Fibroblast of villous mesenchyme (primary cell): ENCODE measurements at places on chromosomes 3 and 15. TPM values are rescaled to one million over a fixed set of nuclear protein-coding genes. Genes with fewer than 3 reads are reported as not detected.

DNA sequence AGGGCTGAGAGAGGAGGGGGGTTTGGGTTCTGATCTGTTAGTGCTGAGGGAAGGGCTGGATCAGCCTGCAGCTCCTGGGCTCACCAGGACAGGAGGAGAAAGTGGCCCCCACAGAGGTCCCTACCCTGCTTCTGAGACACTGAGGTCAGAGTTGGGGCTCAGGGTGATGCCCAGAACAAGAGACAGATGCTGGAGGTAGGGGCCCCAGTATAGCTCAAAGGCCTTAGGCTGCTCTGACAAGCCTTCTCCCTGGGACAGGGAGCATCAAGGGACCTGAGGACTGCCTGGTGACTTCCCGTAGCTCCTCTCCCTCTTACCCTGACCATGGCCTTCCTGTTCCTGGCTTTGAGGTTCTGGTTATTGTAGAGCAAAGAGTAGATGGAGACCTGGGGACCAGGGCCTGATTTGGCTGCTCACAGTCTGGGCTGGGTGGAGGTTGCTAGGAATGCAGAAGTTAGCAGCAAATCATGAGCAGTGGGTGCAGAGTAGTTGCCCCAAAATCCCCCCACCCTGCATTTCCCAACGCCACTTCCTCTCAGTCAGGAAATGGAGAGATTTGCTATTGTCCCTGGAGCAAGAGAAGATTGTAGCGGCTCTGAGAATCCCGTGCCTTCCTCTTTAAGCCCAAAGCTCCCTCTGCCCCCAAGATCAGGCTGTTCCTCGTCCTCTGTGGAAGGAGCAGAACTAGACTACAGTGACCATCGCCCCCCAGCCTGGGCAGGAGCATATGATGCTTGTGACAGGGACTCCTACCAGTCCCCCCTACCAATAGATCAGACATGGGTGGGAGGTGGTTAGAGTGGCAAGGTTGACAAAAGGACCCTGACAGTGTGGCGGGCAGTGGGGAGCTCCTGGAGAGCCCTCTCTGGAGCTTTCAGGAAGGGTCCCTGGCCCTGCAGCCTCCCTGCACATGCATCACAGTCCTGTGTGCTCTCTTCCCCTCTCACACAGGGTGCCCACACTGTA is 47.4 kb upstream of the SEC22A start:
- no peak for DNase-seq

C3orf49 gene
- not detected in 2 replicates for total RNA-seq

ZNF774 gene
- total RNA-seq = 1.6 and 1.7 TPM in 2 replicates

FBXL22 gene
- total RNA-seq = 1.3 and 2.3 TPM in 2 replicates

DNA sequence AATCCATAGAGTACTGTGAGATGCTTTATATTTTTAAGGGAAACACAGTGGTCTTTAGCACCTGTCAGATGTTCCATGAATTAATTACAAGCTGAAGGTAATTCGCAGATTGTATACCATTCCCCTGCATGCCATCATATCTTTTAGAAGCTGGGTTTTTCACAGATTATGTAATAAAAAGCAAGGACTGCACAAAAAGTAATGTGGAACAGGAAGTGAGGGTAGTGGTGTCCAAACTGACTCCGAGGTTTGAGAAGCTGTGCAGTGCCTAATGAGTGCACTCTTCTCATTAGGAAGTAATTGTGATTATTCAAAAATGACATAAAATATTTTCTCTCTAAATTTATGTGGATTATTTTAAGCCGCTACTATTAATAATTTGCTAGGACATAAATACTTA is 123.2 kb downstream of the GOLIM4 start:
- no peak for DNase-seq

SV2B gene
- total RNA-seq = not detected in 2 replicates

NMNAT3 gene
- 0.64 and 0.86 TPM in 2 replicates for total RNA-seq

ARHGAP31 gene
- total RNA-seq = 15.1 and 15.5 TPM in 2 replicates

GRCh38 chr3:39573392-39573791 is 105.9 kb downstream of the MOBP start:
- DNase-seq = no peak

GRCh38 chr15:56992725-56993124 is 74.3 kb downstream of the TCF12 start:
- DNase-seq = no peak

GRCh38 chr3:164737174-164737573 is 341.1 kb downstream of the SI start:
- no peak for DNase-seq

DNA sequence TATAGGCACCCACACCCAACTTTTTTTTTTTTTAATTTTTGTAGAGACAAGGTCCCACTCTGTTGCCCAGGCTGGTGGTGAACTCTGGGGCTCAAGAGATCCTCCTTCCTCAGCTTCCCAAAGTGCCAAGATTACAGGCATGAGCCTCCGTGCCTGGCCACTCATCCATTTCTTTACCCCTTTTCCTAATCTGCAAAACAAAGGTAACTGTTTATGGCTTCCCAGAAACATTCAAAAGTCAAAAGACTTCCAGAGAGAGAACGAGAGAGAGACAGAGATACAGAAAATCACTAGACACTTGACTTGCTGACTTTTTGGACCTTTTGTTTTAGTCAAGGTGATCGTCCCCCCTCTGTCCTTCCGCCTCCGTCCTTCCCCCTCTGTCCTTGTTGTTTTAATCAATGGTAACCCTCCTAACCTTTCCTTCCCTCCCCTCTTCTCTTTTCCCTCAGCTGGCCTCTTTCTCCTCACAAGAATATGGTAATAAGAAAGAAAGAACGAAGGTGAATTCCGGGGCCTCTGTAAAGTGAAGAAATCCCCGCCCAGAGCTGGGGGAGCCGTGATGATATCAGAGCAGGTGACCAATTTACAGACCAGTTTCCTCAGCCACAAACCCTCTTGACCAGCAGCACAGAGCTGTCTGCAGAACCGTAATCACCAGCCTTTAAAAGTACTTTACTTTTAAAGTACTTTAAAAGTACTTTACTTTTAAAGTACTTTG is 21.9 kb downstream of the KLHL6 start:
- no peak for DNase-seq

DNA sequence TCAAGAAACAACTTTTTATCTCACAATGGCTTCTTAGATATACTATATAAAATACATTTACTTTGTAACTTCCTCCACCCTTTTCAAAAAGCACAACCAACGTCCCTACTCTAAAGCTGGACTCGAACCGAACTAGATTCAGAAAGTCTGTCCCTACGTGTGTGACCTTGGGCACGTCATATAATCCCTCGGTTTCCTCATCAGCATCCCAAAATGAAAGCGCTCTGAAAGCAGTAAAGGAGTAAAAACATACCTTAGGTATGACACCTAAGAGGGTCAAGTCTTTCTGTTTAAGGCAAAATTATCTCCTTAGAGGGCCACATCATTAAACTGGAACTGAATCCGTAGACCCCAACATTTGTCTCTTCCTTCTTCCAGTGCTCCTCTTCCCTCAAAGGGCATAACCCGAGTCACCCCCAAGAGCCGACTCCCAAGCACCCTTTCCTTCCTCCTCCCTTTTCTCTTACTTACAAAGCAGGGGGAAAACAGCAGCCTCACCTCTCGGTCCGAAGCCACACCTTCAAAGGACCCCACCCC is 663 bp downstream of the PDCD10 start:
- peak; percentile 53 for DNase-seq

DNA sequence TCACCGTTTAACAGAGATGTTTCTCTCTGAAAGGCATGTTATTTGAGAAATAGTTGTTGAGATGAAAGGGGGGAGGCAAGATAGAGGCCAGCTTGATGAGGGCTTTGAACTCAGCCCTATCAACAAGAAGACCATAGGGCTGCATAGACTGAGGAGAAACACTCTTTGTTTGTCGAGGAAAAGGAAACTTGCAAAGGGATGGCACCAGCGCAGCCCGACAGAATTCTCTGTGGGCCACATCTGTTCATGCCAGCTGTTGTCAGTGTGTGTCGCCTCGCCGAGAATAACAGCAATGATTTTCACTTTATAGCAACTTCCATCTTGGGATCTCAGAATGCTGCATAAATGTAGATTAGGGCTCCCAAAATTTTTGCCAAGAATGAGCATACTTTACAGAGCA is 478.3 kb upstream of the TPRG1 start:
- DNase-seq = no peak

PPP2R3A gene
- total RNA-seq = 23.2 and 25.9 TPM in 2 replicates

DNA sequence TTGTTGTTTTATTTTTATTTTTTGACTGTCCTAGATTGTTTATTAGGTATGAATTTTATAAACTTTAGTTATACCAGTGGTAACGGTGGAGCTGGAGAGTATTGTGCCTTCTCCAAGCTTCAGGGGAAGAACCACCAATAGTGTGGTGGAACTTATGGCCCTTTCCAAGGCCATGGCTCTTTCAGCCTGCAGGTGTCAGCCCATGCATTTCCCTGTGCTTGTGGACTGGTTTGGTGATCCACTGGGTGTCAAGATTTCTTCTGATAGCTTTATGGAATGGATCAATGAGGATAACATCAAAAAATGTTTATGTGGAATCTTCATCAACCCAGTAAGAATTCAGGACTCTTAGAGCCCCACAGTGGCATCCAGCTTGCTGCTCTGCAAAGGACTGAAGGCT is 19.2 kb upstream of the SCAMP5 start:
- no peak for DNase-seq

ARL6IP5 gene
- total RNA-seq = 53.1 and 89.4 TPM in 2 replicates

DNA sequence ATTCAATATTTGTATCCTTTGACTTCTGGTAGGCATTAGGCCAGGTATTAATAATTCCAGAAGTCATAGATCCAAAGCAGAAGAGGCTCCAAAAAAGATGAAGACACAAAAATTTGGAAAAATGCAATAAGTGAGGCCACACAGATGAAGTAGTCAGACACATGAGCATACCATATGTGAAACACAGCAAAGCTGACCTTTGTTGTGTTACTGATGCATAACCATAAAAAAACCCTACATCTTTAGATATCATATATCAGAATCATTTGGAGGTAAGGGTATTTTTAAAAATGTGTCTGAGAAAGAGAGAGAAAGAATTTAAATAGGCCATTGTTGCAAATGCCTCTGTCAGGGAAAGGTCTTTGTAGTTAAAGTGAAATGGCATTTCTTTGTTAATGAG is 314.9 kb downstream of the SLC9A9 start:
- no peak for DNase-seq

- DNase-seq = peak; percentile 22
Observed at GRCh38 chr3:129654131-129654530, 47.7 kb upstream of the PLXND1 start.

DNA sequence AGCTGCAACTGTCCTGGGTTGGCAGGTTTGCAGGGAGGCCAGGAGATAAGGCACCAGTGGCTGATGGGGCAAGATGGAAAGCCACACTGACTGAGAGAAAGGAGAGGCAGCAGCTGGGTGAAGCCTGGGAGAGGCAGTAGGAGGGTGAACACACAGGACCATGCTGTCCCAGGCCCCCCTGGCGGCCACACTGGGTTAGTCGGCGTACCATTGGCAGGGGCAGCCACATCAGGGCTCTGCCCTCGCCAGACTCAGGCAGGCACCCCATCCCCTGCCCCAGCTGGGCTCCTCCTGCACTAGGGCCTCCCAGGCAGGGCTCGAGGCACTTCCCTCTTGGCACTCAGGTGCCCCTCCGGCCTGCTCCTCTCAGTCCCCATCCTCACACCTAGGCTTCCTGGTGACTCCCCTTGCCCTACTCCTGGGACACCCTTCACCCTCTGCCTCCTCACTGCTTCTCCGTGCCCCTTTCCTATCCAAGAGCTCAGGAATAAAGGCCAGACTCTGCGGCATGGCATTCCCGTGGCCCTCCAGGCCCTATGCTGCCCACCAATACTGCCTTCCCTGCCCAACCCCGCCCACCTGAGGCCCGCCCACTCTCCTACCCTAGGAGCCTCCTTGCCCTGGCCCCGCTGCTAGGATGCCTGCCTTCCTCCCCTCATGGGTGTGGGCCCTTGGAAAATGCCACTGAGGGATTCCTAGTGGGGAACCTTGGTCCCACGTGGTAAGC is 28.7 kb upstream of the DUSP7 start:
- DNase-seq = no peak

SLC12A1 gene
- total RNA-seq = not detected in 2 replicates

- DNase-seq = no peak
Observed at GRCh38 chr3:178676077-178676476, 139.8 kb downstream of the KCNMB2 start.

GRCh38 chr3:68360492-68360891 is 571.9 kb downstream of the TAFA4 start:
- DNase-seq = no peak

DNA sequence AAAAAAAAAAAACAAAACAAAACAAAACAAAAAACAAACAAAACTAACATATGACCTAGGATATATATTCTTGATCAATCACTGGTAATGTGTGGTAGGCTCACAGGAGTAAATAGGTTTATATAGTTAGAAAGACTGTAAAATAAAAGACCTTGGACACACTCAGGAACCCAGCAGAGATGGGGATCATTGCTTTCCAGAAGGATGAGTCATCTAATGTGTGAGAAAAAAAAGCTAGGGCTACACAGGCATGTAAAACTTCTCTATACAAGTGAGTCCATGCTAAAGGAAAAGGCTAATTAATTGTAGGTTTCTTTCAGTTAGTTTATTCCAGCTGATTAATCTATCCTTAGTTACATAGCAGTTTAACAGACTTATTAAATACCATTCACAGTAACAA is 710.3 kb upstream of the ARPP21 start:
- no peak for DNase-seq

GRCh38 chr3:17639257-17639656 is 103.2 kb downstream of the TBC1D5 start:
- peak; percentile 60 for DNase-seq

GRCh38 chr15:58475573-58476524 is 44.1 kb downstream of the LIPC start:
- DNase-seq = peak; percentile 22

RCN2 gene
- 61.8 and 72.1 TPM in 2 replicates for total RNA-seq

GRCh38 chr3:8557298-8557697 is 55.7 kb downstream of the LMCD1 start:
- peak; percentile 67 for DNase-seq

DNA sequence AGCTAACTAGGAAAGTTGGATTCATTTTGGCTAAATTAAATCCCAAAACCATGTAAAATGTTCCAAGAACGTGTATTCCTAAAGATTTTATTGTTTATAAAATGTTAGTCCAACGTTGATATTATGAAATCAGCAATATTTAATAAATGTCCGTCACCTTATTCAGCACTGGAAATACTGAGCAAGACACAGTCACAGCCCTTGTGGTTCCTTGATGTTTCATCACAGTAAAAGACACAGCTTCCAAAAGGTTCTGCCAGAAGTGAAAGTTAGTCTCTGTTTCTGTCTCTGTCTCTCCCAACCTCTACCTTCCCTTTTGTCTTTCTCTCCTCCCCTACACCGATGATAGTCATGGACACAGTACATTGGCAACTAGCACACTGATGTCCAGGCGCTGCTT is 82.2 kb upstream of the BOC start:
- DNase-seq = no peak
